ENCODE measurements at places on chromosomes 7 and 10.

- DNase-seq, result no peak
Observed at GRCh38 chr7:21550076-21550475, 7.2 kb downstream of the DNAH11 start.

- DNase-seq, result no peak
Observed at GRCh38 chr10:123944661-123945060, 53.1 kb upstream of the CPXM2 start.

- DNase-seq, result no peak
Observed at GRCh38 chr7:80127412-80128160, 7.0 kb upstream of the GNAI1 start.

DNA sequence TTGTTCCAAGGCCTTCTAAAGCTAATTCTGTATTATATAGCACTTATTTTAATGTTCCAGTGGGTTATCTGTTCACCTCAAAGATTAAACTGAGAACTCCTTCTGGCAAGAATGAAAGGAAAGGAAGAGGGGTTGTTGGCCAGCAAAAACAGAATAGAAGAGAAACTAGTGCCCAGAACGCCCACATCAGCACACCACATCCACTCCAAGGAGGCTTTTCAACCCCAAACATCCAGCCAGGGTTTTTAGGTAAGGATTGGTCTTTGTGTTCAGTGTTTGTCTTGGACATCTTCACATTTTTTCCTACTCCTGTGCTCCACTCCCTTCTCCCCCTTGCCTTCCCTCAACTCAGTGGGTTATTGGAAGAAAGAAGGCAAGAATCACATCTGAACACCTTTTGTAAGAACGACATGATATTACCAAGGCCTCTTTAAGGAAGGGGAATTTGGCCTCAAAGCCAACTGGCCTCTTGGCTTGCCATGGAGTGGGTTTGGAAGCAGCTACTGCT is 55.8 kb downstream of the BICC1 start:
- no peak for DNase-seq

- DNase-seq, result no peak
Observed at GRCh38 chr7:18962031-18962430, 155.4 kb downstream of the TWIST1 start.

GRCh38 chr10:124534231-124534798 is 72.7 kb downstream of the LHPP start:
- DNase-seq, result peak; percentile 60

DNA sequence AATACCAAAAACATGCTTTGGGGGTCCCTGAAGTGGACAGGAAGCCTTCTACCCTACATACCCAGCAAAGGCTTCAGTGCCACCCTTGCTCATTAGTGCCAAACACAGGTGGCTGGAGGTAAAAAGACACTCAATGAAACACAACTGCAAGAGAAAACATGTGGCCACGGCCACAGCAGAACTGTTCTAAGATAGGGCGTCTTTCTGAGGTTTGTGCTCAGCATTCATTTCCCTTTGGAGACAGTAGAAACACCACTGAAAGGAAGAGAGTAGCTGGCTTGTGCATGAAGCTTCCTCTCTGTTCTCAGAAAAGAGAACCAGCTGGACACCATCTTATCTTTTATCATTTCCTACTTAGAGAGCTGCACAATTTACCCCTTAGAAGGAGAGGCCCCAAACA is 143.0 kb downstream of the PLXNA4 start:
- peak; percentile 26 for DNase-seq

DNA sequence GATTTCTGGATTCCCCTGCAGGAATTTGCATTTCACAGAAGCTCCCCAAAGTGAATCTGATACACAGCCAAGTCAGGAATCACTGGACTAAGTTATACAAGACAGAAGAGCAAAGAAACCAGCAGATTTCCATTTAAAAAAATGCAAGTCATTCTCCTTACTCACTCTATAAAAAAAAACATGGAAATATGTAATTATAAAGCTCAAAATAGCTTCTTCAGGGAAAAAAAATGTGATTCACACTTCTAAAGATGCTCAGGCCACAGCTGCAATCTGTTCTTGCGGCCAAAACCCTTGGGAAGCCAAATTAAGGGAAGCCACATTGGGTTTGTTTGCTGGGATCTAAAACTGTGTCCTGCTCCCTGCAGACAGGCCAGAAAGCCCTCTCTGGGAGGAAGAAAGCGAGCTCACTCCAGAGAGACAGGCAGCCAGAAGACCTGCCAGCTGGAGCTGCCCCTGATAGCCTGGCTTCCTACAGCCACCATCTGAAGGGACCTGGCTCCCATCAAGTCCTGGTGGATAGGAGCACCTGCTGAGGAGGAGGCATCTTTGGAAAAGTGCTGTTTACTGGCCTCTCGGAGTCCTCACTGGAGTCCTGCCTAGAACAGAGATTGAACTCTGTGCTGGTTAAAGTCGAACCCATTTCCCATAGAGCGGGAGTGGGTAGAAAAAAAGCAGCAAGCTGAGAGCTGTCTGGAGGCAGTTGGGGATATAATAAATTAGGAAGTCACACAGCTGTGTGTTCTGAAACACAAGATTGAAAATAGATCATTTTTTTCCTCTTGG is 359.2 kb upstream of the AOAH start:
- no peak for DNase-seq

DNA sequence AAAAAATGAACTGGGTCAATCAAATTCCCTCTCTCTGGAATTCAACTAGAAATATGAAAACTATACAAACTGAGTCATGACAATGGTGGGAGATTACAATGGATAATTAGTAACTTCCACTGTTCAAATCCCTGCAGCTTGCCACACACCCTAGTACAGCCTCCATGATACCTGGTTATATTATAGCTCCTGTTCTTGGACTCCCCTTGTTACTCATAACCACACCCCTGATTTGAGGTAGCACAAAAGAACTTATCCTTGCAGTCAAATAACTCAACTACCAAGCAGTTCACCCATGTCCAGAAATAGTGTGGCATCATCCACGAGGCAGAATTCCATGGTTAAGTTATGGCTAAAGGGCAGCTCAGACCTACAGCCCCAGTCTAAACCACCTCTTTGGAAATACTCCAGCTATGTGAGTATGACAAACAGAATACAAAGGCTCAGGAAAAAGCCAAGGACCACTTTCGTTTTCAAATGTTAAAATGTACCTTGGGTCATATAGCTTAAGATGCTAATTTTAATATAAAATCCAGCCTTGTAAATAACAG is 164.7 kb downstream of the CPEB3 start:
- no peak for DNase-seq

DNA sequence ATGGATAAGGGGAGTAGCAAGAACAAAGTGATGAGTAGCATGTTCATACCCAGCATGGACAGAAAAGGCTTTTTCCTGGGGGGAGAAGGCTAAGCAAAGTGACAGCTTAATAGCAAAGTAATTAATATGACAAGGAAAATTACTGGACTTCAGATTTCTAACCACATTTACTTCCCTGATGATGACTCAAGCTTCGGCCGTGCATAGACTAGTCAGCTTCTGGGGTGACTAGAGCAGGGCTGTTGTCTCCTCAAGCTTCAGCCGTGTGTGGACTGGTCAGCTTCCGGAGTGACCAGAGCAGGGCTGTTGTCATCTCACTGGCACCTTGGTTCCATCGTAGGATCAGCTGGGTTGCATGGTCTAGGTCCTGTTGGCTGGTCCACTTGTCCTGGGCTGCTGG is 2.1 kb upstream of the ZNF117 start:
- DNase-seq, result no peak

DNA sequence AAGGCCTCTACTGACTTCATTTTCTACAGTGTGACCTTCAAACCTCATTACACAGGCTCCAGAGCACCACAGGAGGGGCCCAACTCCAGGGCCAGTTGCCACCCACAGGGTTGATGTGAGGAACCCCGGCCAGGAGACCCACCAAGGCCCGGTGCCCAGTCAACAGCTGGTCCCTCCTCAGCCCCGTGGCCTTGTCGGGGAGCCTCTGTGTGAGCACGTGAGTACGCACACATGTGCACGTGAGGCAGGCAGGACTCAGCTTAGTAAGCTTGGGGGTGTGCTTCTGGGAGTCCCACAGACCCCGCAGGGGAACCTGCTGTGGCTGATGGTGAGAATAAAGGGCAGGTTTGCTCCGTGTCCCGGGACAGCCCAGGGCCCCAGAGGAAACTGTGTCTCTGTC is 104.5 kb downstream of the VIPR2 start:
- DNase-seq, result no peak

- no peak for DNase-seq
Observed at GRCh38 chr10:27683226-27683625, 62.4 kb downstream of the MKX start.

DNA sequence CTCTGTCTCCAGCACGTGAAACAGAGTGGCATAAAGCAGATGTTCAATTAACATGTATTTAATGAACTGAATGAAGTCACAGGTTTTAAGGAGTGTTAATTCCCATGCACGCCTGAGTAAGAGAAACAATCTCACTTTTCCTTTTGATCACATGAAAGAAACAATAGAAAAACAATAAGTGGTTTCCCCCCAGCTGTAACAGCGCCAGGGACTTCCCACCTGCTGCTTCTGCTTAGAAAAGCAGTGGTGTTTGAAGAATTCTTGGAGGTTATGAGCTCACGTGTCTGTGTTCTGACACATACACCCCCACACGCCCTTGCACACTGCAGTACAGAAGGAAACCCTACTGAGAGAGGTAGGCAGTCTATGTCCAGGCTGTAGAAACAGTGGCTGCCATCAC is 51.3 kb upstream of the FRMD4A start:
- DNase-seq, result no peak

- no peak for DNase-seq
Observed at GRCh38 chr10:14774797-14775196, at the start of gene FAM107B. Gene FAM107B (minus strand): TSS chr10:14774897. CDS start chr10:14774663, 234 bp downstream.

DNA sequence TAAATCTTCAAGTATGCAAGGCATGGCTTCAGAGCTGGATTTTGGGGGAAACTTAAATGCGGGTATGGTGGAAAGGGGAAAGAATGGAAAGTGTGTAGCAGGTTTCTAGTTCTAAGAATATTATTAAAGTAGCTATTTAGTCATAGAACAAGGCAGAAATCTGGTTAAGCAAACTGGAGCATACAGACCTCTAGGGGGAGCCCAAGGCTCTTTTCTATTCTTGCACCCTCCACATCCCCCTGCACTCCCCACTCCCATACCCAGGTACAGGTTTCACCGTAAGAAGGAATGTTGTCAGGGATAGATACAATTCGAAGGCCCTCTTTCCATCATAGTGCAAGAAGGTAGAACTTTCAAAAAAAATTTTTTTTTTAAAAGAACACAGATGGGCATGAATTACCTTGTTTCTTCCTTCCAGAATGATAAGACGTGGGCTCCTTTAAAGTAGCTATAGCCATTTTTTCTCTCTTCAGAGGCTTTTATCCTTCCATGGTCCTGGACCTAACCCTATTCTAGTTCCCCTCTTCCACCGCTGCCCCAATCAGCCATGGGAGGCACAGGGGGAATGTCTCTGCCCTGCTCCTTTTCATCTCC is 41.5 kb upstream of the SMIM30 start:
- DNase-seq, result no peak

DNA sequence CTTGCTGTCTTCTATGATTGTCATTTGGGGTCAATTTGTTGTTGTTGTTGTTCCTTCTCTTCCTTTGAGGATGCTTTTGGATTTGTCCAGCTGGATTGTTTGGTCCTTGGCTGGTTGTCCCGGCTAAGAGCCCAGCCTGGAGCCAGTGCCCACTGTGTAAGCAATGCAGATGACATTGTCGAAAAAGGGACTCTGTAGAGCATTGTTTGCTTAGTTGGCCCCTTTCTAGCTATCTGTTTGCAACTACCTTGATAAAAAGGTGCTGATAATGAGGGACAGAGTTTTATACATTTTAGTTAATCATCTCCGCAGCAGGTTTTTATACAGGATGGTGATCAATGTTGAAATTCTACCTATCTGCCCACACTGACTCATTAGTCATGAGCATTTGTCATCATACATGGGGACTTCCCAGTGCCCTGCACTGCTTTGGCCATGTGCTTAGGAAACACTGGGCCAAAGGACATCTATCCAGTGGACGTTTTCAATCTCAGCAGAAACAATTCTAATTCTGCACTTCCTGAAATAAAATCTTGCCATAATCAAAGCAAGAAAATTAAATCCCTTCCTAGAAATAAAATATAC is 311.9 kb downstream of the GRM8 start:
- no peak for DNase-seq

GRCh38 chr7:25598765-25599164 is 370.5 kb upstream of the NPVF start:
- DNase-seq, result no peak

- no peak for DNase-seq
Observed at GRCh38 chr7:155373359-155374273, 75.9 kb downstream of the INSIG1 start.

DNA sequence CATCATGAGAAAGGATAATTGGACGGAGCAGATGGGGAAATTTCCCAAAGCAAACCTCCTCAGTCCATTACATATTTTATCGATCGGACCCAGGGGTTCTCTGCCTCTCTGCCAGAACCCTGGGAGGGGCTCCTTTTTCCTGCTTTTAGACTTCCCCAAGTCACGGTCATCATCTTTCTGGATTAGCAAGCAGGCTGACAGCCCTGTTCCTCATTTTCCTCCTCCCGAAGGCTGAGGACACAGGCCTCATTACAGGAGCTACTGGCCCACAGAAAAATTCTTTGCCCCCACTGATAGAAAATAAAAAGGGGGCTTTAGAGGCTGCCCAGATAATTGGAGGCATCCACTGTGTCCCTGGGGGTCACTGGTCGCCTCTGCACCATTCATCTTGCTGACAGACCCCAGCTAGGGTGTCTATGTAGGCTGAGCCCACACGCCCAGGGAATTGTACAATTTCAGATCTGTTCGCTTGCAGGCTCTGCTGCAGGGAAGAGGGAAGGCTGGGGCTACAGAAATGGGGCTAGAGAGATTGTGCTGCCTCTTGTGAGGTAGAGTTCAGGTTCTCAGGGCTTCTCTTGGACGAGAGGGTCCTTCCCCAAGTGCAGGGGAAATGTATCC is 125.7 kb upstream of the SDK1 start:
- no peak for DNase-seq

- DNase-seq, result no peak
Observed at GRCh38 chr7:18357691-18358090, 137.9 kb upstream of the HDAC9 start.

Data from KG1 (cell line).